Common myeloid progenitor, CD34-positive (primary cell): ENCODE measurements at places on chromosomes 7 and 10.
A peak's percentile ranks its signal among the peaks of the same experiment; 100 is the strongest.

DNA sequence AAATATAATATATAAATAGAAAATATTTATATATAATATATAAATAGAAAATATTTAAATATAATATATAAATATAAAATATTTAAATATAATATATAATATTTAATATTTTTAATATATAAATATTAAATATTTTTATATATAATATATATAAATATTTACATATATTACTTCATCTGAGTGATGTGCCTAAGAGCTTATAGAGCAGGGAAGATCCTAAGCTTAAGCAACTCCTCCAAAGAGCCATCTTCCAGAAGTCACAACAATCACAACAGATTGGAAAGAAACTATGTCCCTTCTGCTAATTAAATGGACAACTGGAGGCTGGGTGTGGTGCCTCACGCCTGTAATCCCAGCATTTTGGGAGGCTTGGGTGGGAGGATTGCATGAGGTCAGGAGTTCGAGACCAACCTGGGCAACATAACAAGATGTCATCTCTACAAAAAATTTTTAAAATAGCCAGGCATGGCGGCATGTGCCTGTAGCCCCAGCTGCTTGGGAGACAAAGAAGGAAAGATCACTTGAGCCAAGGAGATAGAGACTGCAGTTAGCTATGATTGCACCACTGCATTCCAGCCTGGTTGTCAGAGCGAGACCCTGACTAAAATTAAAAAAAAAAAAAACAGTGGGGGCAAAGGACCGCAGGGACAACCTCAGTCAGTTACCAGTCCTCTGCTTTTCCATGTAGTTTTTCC is 198.7 kb downstream of the SKIDA1 start:
- DNase-seq: no peak

DNA sequence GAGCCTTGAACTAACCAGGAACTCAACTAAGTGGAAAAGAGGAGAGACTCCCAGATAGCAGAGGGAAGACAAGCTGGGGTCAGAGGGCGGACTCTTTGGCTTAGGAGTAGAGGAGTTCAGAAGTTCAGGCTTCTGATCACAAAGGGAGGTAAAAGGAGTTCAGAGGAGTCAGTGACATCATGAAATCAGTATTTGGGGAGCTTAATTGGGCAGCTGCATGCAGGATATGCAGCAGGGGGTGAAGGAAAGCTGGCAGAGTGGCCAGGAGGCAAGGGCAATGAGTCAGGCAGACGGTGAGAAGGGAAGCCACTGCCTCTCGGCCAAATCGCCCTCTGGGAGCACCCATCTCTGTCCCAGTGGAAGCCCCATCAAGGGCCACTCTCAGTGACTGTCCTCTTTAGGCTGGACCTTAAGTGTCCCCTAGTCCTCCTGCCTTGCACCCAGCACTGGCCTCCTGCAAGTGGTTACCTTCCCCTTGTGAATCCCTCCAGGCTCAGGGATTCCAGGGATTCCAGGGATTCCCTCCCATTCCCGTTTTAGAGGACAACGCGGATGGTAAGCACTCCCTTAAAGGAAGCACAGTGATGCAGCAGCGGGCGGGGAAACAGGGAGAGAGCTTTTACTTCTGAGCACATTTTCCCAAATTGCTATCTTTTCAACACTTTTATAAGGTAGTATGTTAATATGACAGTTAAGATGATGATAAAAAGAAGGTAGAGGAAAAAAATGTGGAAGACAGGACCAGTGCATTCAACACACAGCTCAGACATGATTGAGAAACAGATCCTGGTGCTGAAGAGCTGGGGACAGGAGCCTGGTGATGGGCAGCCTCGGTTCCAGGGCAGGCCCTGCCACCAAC is 72.6 kb downstream of the KCNMA1 start:
- DNase-seq: no peak

GRCh38 chr10:32950591-32951108 is 7.4 kb downstream of the ITGB1 start:
- no peak for DNase-seq

- DNase-seq: peak; percentile 47
These were observed 3.0 kb downstream of the NUP42 start for GRCh38 chr7:23184709-23185359.

DNA sequence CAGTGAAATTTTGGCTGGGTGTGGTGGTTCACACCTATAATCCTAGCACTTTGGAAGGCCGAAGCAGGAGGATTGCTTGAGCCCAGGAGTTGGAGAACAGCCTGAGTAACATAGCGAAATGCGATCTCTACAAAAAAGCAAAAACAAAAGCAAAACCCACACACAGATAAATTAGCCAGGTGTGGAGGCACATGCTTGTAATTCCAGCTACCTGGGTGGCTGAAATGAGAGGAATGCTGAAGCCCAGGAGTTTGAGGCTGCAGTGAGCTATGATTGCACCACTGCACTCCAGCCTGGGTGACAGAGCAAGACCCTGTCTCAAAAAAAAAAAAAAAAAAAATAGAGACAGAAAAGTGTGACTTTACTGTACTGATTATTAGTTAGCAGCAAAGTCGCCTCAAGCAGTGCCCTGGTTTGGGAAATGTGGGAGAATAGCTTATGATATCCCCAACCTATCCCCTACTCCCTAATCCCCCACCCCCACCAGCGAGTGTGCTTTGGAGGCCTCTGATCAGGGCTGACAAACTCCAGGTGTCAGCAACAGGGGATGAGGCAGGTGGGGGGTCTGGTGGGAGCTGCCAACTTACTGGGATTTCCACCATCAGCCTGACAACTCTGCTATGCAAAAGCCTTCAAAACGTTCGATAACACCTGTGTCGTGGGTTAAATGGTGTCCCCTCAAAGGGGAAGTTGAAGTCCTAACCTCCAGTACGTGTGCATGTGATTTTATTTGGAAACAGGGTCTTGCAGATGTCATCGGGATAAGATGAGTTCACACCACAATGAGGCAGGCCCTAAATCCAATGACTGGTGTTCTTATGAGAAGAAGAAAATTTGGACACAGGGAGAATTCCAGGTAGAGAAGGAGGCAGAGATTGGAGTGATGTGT is 124.7 kb upstream of the SDK1 start:
- peak; percentile 59 for DNase-seq

GRCh38 chr7:148722340-148723165 is 23.9 kb downstream of the CUL1 start:
- DNase-seq: no peak

GRCh38 chr7:84204655-84205054 is 10.1 kb upstream of the SEMA3A start:
- DNase-seq: no peak

- DNase-seq: no peak
These were observed 184.6 kb upstream of the PLXNA4 start for GRCh38 chr7:132760866-132761265.

GRCh38 chr7:10706875-10707493 is 266.7 kb upstream of the PHF14 start:
- no peak for DNase-seq

GRCh38 chr10:63425512-63425911 is 40.3 kb downstream of the JMJD1C start:
- no peak for DNase-seq

- DNase-seq: no peak
These were observed 56.3 kb downstream of the MTERF1 start for GRCh38 chr7:91824201-91824600.

DNA sequence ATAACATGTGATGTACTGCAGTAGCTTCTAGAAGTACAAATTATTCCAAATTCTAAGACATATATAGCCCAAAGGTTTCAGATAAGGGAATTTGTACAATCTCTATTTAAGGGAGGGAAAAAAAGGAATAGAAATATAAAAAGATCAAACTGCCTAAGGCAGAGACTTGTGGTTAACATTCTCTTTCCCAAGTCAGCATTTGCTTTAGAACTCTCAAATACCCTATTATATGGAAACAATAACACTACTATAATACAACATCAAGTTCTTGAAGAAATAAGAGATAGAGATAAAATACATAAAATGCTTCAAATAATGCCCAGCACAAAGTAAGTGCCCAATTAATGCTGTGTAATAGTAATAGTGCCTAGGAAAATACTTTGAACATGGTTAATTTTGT is 123.1 kb downstream of the CRPPA start:
- no peak for DNase-seq

- no peak for DNase-seq
These were observed 991 bp downstream of the ZNF239 start for GRCh38 chr10:43573250-43574000.
